ENCODE measurements at places on chromosomes 11 and 22. TPM values are rescaled to one million over a fixed set of nuclear protein-coding genes. Genes with fewer than 3 reads are reported as not detected.
A peak's percentile ranks its signal among the peaks of the same experiment; 100 is the strongest.

Gene CLTCL1
- total RNA-seq, result 5.5 TPM

GRCh38 chr11:69854713-69855112, 35.5 kb upstream of the FGF3 start:
- peak; percentile 94 for DNase-seq
- no peak overlapping the region for H3K4me3 ChIP-seq
- H3K4me1 ChIP-seq, result peaks cover 11% of the 10 kb centered on the region

- no peaks in the 10 kb centered on the region for H3K27me3 ChIP-seq
- H3K36me3 ChIP-seq, result no peaks in the 10 kb centered on the region
- no peaks in the 10 kb centered on the region for H3K4me1 ChIP-seq
- no peak overlapping the region for H3K4me3 ChIP-seq
- no peak overlapping the region for H3K27ac ChIP-seq
These were observed 36.3 kb upstream of the SOX6 start for GRCh38 chr11:16392616-16393015.

Gene KRTAP5-8
- not detected for total RNA-seq

GRCh38 chr11:746289-747157, 741 bp upstream of the TALDO1 start:
- H3K27me3 ChIP-seq, result no peaks in the 10 kb centered on the region
- H3K27ac ChIP-seq, result peak overlapping the region; percentile 54
- H3K4me3 ChIP-seq, result peak overlapping the region; percentile 97
- peaks cover 15% of the 10 kb centered on the region for H3K4me1 ChIP-seq
- no peaks in the 10 kb centered on the region for H3K36me3 ChIP-seq

DNA sequence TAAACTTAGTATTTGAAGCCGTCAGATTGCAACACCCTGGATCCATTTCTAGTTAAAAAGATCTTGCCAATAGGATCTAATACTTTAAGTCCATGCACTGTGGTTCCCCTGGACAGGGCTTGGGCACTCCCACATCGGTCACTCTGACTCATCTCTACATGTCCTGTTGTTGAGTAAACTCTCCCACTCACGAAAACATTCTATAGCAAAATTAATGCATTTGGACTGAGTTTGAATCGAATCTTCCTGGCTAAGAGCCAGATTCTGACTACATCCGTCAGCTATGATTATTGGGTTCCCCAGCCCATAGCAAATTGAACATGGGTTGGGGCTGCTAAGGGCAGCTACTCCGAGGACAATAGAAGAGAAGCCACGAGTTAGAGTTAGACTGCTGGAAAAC, 182.1 kb upstream of the SORL1-AS1 start:
- no peaks in the 10 kb centered on the region for H3K36me3 ChIP-seq
- DNase-seq, result peak; percentile 97
- peak overlapping the region; percentile 77 for H3K27ac ChIP-seq
- peaks cover 39% of the 10 kb centered on the region for H3K4me1 ChIP-seq

Measured in PC-3 (cell line).